Hematopoietic multipotent progenitor cell (in vitro differentiated cells): ENCODE measurements at places on chromosomes 16 and 17. TPM values are rescaled to one million over a fixed set of nuclear protein-coding genes. Genes with fewer than 3 reads are reported as not detected.

- no peak for DNase-seq
Measured at GRCh38 chr16:82684256-82684655, 57.5 kb downstream of the CDH13 start.

DNA sequence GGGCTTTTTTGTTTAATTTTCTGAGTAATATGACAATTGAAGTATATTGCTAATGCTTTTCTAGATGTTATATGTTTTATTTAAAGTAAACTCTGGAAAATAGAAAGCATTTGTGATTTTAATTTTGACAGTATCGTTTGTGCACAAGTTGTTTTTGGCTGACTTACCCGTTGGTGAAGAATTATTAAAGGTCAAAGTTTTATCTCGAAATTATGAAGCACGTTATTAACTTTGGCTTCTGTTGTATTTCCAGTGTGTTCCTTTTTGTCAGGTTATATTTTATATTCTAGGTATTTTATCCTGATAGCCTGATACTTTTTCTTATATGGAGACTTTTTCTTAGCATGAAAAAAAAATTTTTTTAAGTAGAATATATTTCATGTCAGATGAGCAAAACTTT lies 16.8 kb downstream of the PRKCA start:
- DNase-seq: no peak

DNA sequence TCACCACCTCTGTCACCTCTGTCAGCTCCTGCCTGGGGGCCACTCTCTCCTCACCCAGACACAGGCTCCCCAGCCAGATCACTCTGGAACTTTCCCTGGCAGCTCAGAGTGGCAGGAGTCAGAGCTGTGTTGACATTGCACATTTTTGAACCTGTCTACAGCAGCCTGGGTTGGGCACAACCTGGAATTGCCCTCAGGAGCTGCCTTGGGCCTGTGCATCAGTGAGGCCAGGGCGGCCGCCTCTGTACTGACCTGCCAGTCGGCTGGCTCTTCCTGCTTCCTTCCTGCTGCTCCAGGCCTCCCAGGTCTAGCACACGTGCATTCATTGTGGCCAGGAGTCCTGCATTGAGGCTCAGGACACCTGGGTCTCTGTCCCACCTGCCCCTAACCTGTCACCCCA lies 14.2 kb upstream of the TMEM11 start:
- no peak for DNase-seq

- DNase-seq: no peak
Measured at GRCh38 chr16:11315510-11315909, 29.7 kb upstream of the RMI2 start.

DNA sequence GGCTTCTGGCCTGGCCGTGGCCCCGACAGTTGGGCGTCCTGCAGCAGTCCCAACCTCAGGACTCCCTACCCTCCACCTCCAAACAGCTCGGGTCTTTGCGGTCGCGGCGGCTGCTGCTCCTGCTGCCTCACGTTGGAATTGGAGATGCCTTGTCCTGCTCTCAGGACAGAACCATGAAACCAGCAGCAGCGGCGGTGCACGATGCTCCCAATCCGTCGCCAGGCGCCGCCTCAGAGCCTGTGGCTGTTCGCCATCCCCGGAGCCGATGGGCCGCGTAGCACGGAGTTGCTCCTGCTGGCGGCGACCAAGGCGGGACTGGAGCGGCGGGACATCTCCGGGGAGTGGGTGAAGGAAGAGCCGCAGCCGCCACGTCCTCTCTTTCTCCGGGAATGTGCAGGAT lies 1965.9 kb downstream of the TP53TG3F start:
- no peak for DNase-seq

- no peak for DNase-seq
Measured at GRCh38 chr17:70613681-70614080, 444.3 kb downstream of the KCNJ2 start.

GRCh38 chr17:43021741-43022512 lies at the start of gene VAT1:
TSS of gene VAT1 (minus strand) at chr17:43022385. CDS start at chr17:43022322, 63 bp downstream.
- peak; percentile 65 for DNase-seq

- DNase-seq: no peak
Measured at GRCh38 chr16:23901178-23902033, 65.6 kb downstream of the PRKCB start.

GRCh38 chr16:51119556-51119955 lies 31.5 kb downstream of the SALL1 start:
- DNase-seq: no peak

DNA sequence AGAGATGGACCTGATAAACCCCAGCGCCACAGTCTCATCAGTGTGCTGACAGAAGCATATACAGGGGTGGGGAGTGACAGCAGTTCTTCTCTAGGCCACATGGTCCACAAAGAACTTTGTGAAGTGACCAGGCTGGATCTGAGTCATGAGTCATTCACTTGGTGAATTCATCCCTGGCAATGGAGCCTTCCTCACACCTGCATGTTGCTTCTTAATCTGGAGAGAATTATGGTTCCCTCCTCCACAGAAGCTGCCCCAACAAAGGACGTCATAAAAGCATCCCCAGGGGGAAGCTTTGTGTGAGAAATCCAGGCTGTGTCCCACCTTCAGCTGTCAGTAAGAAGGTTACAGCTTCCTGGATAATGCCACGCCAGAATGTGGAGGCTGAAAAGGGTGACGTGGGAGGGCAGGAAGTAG lies 215.6 kb upstream of the MAF start:
- no peak for DNase-seq

DNA sequence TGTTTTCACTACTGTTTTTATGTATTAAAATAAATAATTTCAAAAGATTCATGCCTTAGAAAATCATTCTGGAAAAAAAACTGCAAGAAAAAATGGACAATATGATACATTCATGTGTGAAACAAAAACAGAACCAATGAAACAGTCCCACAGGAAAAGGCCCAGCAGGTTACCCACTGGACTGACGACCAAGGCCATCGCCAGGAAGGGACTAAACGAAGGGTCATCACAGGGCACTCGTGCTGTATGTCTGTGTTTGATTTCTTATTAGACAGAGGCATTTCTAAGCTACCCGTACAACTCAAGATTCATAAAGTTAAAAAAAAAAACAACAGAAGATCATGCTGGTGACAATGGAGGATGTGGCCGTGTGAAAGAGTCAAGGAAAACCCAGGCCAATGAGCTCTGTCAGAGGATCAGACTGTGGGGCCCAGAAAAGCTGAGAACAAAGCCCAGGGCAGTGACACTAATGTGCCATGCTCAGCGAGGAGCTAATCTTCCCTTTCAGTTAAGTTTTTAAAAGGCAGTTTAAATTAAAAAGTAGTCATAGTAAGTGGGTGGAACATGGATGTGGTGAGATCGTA lies 31.8 kb downstream of the NSMCE1 start:
- DNase-seq: no peak

The HBQ1 gene
- total RNA-seq: 3.8 TPM

The CHST4 gene
- total RNA-seq: not detected

The YPEL3 gene
- 63.6 TPM for total RNA-seq

The SPNS3 gene
- total RNA-seq: 65.4 TPM

The RUNDC3A gene
- 1.6 TPM for total RNA-seq

The RASL10B gene
- 2.2 TPM for total RNA-seq
